Panc1 (cell line): ENCODE measurements at places on chromosomes 13 and 19. TPM values are rescaled to one million over a fixed set of nuclear protein-coding genes. Genes with fewer than 3 reads are reported as not detected.
A peak's percentile ranks its signal among the peaks of the same experiment; 100 is the strongest.

DNA sequence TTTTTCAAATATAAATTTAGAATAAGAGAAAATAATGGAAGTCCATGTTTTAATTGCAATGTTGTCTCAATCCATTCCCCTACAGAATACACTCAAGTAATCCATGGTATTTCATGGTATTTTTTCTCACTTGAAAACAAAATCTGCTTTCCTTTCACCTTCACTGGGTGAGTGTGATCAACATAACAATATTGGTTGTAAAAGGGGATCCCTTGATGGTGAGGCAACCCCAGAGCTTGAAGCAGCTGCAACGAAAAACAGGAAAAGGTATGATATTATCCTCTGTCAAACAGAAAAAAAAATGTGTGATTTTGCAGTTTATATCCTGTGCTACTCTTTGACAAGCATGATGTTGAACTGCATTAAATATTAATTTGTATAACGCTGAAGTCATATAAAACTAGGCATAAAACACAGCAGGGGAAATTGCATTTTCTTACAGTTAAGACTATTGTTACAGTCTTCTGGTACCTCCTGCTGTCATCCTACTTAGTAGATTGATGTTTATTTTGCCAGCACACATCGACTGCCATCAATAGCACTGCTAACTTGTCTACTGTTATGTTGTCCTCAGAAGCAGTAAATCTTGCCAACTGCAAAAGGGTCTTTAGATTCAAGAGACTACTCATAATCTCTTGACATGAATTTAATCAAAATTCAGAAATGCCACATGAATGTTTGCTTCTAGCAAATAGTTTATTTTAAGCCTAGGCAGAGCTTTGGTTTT lies 373.1 kb upstream of the MIR17HG start:
- no peak overlapping the region for H3K27ac ChIP-seq
- H3K4me3 ChIP-seq = no peak overlapping the region
- H3K36me3 ChIP-seq = no peaks in the 10 kb centered on the region
- no peaks in the 10 kb centered on the region for H3K4me1 ChIP-seq
- H3K27me3 ChIP-seq = no peaks in the 10 kb centered on the region

- no peak for DNase-seq
- H3K4me1 ChIP-seq = peaks cover 29% of the 10 kb centered on the region
- H3K4me3 ChIP-seq = no peak overlapping the region
These were observed 2.5 kb downstream of the TMEM190 start for GRCh38 chr19:55379174-55379573.

DNA sequence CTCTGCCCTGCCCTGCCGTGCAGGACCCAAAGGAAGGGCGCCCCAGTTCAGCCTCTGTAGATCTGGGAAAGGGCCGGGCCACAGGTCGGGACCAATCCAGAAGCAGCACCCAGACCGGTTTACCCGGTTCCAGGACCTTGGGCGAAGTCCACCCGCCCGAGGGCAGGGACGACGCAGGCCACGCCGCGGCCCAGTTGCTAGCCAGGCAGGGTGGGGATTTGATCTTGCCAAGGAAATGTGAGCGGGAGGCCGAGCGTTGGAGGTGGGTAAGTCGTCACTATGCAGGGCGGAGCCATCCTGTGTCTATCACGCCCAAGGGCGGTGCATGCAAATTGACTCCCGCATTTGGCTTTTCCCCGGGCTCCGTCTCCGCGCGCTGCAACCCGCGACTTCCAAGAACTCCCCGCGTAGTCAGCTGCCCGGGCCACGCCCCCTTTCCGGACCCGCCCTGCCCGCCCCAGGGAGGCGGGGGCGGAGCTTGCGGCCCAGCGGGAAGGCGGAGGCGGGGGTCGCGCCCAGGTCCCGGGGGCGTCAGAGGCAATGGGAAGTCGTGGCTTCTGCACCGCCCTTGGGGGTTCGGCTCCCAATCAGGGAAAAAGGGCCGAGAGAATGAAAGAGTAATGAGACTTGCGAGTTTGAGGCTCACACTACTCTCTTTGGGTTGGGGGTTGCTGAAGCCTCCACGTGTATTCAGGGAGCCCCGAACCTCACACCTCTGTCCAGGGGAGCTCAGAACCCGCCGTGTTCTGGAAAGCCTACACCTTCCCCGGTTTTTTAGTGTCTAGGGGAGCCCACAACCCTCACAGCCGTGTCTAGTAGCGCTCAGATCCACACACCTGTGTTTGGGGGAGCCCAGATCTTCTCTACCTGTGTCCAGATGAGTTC lies 12.8 kb downstream of the IER2 start:
- peak overlapping the region; percentile 99 for H3K27ac ChIP-seq
- peaks cover 56% of the 10 kb centered on the region for H3K4me1 ChIP-seq
- peak overlapping the region; percentile 54 for H3K4me3 ChIP-seq
- H3K36me3 ChIP-seq = no peaks in the 10 kb centered on the region
- DNase-seq = no peak

- no peak for DNase-seq
- H3K4me1 ChIP-seq = peaks cover 10% of the 10 kb centered on the region
- no peaks in the 10 kb centered on the region for H3K27me3 ChIP-seq
- H3K4me3 ChIP-seq = no peak overlapping the region
- H3K27ac ChIP-seq = no peak overlapping the region
- H3K36me3 ChIP-seq = no peaks in the 10 kb centered on the region
These were observed 2.3 kb upstream of the FBN3 start for GRCh38 chr19:8151767-8152035.

The CHST8 gene
- total RNA-seq = 0.28 TPM

DNA sequence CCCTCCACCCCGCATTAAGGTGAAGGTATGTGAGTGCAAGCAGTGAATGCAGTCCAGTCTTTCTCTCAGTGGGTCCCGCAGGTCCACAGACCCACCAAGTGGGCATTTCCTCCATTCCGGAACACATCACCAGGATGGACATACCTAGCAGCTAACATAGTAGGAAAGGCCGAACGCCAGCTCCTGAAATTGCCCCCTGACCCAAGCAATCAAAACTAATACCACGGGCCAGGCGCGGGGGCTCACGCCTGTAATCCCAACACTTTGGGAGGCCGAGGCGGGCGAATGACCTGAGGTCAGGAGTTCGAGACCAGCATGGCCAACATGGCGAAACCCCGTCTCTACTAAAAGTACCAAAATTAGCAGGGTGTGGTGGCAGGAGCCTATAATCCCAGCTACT lies 71.7 kb upstream of the VSTM2B start:
- DNase-seq = no peak
- H3K27ac ChIP-seq = no peak overlapping the region
- no peak overlapping the region for H3K4me3 ChIP-seq
- H3K36me3 ChIP-seq = no peaks in the 10 kb centered on the region

DNA sequence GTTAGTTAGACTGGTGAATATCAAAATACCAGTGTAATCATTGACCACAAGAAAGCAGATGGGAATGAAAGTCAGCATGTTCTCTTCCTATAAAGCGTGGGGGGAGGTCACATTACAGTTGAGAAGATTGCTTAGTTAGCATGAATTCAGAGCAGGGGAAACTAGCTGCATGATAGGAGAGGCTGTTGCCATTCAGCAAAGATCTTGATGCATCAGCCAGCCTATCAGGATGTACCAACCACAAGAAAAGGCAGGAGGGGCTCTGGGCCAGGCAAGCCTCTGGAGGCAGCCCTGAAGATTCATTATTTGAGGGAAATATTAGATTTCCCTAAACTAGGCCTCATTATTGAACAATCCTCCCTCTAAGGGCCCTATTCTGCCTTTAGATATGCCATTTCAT lies 5.0 kb upstream of the MTMR6 start:
- DNase-seq = no peak
- no peaks in the 10 kb centered on the region for H3K36me3 ChIP-seq
- H3K27ac ChIP-seq = no peak overlapping the region
- H3K4me1 ChIP-seq = no peaks in the 10 kb centered on the region

The CYSLTR2 gene
- total RNA-seq = not detected

The IRS2 gene
- total RNA-seq = 5.9 TPM

DNA sequence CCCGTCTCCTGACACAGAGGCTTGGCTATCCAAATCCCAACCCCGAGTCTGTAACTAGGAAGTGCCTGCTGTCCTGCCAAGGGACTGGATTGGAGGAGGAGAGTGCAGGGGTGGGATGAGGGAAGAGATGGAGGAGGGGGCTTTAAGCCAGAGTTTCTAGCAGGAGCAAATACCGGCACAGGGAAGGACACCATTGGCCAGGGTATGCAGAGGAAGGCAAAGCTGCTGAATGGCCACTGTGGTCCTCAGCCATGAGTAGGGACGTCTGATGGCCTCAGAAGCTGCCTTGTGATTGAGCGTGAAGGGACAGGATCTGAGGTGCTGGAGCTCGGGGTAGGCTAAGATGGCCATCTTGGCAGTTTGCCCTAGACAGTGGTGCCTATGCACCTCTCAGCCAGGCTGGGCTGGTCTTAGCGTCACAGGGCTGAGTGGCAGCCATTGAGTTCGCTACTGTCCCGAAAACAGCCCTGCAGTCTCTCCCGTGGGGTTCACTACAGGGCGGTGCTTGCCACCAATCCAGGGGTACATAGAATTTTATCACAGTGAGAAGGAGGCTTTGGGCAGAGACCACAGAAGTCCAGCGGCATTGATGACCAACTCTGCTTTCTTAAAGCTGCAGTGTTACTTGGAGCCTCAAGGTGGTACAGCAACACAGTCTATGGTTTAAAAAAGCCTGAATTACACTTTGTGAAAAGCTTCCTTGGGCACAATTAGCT lies 61.8 kb downstream of the AKAP11 start:
- H3K4me3 ChIP-seq = no peak overlapping the region
- H3K27ac ChIP-seq = no peak overlapping the region
- H3K36me3 ChIP-seq = no peaks in the 10 kb centered on the region

The OR7A5 gene
- total RNA-seq = not detected

- no peak for DNase-seq
- peak overlapping the region; percentile 94 for H3K27ac ChIP-seq
- no peaks in the 10 kb centered on the region for H3K36me3 ChIP-seq
These were observed 189.3 kb upstream of the GPR12 start for GRCh38 chr13:26949701-26950502.

GRCh38 chr13:62321139-62321538 lies 905.5 kb upstream of the PCDH20 start:
- no peak overlapping the region for H3K4me3 ChIP-seq
- no peaks in the 10 kb centered on the region for H3K4me1 ChIP-seq
- no peaks in the 10 kb centered on the region for H3K36me3 ChIP-seq
- no peak for DNase-seq

DNA sequence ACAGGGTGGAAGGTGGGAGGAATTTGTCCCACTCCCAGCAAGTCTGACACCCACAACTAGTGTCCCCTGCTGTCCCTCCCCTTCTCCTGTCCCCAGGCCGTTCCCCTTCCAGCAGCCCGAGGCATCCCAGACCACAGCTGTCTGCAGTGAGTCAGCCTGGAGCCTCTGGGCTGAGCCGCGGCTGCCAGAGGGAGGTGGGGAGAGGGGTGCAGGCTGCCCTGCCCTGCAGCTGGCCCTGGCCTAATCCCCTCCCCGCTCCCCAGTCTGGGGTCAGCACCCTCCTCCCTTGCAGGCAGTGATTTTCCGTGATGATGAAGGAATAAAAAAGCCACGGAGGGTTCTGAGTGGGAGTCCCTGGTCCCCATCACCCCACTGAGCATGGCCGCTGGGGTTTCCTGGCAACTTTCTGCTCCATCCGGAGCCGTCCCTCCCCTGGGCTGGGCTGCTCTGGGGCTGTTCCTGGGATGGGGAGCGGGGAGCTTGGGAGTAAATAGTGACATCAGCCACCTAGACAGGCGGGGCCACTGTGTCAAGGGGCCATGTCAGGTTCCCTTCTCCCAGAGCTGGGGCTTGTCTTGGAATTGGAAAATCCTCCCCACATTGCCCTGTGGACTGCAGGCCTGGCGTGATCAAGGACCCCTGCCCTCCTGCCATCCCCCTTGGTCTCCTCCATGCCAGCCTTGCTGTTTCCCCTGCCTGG lies 16.8 kb downstream of the SPC24 start:
- DNase-seq = no peak
- no peaks in the 10 kb centered on the region for H3K27me3 ChIP-seq
- peak overlapping the region; percentile 16; the same call in 1 of the 2 replicates for H3K4me3 ChIP-seq
- peaks cover 39% of the 10 kb centered on the region for H3K4me1 ChIP-seq
- peak overlapping the region; percentile 94 for H3K27ac ChIP-seq

DNA sequence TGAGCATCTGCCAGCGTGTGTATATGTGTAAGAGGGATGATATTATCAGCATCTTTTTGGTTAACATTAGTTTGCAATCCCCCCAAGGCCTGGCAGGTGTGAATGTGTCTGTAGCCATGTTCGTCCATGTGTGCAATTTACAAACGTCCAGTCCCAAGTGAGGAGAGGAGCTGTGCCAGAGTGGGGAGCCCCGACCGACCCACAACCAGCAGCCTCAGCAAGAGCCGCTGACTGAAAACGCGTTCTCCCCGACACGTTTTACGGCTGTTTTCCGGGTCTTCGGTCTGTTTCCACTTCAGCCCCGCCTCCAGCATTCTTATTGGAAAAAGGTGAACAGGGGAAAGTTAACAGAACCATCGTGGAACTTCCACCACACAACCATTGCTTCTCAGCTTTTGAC lies 119.1 kb upstream of the SOX1 start:
- H3K36me3 ChIP-seq = no peaks in the 10 kb centered on the region
- H3K4me3 ChIP-seq = no peak overlapping the region
- H3K27me3 ChIP-seq = no peaks in the 10 kb centered on the region
- no peak overlapping the region for H3K27ac ChIP-seq
- DNase-seq = no peak
- H3K4me1 ChIP-seq = no peaks in the 10 kb centered on the region

The POMP gene
- total RNA-seq = 92.0 TPM

The TIMM44 gene
- total RNA-seq = 105 TPM
